NCI-H1694 (cell line): ENCODE measurements at places on chromosomes 5 and 9.
A peak's percentile ranks its signal among the peaks of the same experiment; 100 is the strongest.

DNA sequence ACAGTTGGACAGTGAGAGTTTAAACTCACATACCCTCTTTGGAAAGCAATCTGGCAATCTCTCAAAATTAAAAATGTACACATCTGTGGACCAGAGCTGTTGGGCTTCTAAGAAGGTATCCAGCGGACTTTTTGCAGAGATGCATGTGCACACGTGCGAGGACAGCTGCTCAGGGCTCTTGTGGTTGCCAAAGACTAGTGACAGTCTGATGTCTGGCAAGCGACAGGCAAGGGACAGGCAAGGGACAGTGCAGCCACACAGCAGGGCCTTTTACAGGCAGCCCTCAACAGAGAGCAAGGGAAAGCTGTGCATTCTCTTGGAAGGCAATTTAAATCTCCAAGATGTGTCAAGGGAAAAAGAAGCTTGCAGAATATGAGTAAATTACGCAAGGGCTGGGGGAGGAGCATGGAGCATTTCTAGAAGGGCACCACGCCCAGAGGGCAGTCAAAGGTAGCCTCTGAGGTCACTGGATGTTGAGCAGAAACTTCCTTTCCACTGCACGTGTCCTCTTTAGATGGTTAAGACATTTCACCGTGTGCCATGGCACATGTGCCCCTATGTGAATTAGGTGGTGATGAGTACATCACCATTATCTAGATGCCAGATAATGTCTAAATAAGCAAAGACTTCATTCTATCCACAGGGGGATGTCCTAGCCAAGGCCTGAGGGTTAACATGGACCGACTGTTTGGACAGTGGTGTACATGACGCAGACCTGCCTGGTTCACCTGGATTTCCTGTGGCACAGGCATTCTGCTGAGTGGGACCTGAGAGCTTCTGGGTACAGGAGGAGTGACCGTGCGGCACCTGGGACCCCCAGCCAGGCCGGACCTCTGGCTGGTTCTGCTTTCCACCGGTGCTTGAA is 9.1 kb downstream of the GFPT2 start:
- no peak for DNase-seq

- DNase-seq, result no peak
Observed at GRCh38 chr5:133110709-133111108, 58.9 kb downstream of the HSPA4 start.

GRCh38 chr5:116650964-116651363 is 76.3 kb upstream of the SEMA6A start:
- DNase-seq, result no peak

DNA sequence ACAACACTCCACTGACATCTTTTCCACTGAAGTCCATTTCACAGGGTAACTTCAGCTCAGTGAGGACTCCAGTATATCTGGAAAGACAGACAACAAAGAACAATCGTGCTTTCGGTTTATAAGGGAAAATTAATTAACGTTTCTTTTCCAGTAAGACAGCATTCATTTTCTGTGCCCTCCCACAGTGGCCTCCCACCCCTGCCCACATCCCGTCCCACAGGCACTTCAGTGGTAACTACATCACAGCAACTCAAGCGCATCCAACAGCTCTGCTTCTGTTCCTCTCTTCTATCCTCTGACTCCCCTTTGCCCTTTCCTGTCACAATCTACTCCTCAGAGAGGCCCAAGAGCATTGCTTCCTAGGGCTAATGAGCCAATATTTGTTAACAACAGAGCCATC is 40.3 kb downstream of the GLDC start:
- no peak for DNase-seq

- no peak for DNase-seq
Observed at GRCh38 chr5:175246242-175246888, 197.6 kb downstream of the DRD1 start.

GRCh38 chr5:133926489-133927299 is 41.7 kb downstream of the C5orf15 start:
- peak; percentile 83 for DNase-seq

GRCh38 chr9:33718987-33719386 is 76.4 kb upstream of the PRSS3 start:
- DNase-seq, result no peak

DNA sequence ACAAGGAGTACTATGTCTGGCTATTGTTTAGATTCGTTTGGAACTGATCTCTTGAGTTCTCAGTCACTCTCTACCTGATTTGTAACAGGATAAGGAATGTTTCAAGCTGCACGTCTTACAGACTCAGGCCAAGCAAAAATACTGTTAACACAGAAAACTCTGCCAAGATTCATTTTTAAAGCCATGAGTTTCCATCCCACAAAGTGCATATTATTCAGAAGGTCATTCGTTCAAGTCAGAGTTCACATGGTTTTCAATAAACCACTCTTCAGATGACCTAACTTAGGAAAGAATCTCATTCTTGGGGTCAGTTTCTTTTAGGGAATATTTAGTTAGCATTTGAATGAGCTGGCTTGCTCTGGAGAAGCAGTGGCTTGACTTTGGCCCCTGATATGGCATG is 49.3 kb downstream of the F2R start:
- no peak for DNase-seq

DNA sequence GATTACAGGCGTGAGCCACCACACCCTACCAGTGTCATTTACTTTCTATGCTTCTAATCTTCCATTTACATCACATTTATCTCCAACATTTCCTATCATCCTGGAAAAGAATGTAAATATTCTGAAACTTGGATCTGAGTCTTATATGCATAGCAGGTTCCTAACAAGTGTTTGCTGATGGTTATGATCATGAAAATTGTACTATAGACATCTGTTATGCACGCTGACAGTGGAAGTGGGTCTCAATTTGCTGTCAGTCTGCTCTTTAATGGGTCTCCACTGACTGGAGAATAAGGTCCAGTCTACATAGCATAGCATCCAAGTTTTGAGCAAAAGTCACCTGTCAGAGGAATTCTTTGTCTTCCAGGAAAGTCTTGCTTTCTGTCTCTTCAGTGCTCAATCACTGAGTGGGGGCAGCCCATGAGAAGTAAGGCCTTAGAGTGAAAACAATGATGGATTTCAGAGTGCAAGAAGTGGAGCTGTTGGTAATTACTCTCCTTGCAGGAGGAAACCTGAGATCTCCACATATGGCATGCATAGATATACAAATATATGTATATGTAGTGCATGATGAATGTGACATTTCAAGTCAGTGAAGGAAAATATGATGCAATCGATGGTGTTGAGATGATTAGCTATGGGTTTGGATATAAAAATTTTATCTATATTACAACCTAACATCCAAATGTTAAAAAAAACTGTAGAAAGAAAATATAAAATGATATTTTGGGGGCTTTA is 29.2 kb upstream of the MSANTD3 start:
- no peak for DNase-seq

- DNase-seq, result no peak
Observed at GRCh38 chr5:107289030-107289714, 381.6 kb downstream of the EFNA5 start.

- DNase-seq, result no peak
Observed at GRCh38 chr9:93633492-93634221, 57.3 kb downstream of the PHF2 start.

GRCh38 chr5:68849906-68850305 is 243.9 kb upstream of the SLC30A5 start:
- DNase-seq, result no peak

DNA sequence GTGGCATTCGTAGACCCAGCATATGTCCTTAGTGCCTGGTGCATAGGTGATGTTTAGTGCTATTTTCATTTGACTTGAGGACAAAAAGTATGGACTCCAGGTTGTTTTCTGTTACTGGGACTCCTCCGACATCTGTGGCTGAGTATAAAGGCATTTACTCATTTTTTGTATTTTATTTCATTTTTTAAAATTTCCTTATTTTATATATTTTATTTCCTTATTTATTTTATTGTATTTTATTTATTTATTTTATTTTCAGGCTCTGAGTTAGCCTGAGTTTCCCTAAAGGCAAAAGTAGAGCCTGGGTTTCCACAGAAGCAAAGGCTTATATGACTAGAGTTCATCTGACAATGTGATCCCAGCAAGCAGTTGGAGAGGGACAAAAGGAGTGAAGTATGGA is 91.6 kb downstream of the FOCAD start:
- DNase-seq, result no peak

DNA sequence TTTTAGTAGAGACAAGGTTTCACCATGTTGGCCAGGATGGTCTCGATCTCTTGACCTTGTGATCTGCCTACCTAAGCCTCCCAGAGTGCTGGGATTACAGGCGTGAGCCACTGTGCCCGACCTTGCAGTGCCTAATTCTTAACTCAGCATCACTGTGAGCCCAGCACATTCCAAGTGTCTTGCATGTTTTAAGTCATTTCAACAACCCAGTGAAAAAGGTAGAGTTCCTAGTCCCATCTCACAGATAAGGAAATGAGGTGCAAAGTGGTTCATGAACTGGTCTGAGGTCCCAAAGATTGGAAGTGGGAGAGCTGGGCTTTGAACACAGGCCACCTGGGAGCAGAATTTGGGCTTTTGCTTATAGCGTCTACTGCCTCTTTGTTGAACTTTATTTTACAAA is 68.0 kb downstream of the ZNF366 start:
- DNase-seq, result no peak

DNA sequence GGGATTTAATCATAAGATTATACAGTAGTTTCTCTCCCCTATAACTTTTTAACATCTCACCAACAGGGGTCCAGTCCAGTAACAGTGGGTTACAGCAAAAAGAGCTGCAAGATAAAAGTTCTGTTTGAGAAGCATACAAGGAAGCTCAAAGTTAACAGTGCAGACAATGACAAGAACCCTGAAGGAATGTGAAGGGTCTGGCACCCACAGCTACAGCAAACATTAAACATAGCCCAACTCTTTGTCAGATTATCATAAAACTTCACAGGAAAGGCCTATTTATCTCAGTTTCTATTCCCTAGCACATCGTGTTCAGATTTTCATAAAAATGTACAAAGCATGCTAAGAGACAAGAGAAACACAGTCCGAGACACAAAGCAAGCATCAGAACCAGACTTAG is 309.4 kb downstream of the DIRAS2 start:
- no peak for DNase-seq

- DNase-seq, result no peak
Observed at GRCh38 chr9:17846948-17847655, 268.2 kb downstream of the SH3GL2 start.

DNA sequence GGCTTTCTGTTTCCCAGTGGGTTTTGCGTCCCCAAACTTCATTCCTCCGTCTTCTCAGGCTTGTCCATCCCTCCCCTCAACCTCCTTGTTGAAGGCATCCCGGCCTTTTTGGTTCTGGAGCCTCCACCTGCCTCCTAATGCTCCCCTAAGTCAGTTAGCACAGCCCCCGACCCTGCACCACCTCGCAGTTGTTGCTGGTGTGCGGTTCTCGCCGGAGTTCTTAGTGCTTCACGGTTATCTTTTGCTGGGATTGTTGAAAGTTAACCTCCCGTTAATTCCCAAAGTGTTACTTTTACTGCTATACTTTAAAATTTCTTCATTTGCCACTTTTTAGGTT is 447 bp downstream of the UBLCP1 start:
- no peak for DNase-seq

- DNase-seq, result no peak
Observed at GRCh38 chr5:95731571-95732554, 727 bp downstream of the RHOBTB3 start.

DNA sequence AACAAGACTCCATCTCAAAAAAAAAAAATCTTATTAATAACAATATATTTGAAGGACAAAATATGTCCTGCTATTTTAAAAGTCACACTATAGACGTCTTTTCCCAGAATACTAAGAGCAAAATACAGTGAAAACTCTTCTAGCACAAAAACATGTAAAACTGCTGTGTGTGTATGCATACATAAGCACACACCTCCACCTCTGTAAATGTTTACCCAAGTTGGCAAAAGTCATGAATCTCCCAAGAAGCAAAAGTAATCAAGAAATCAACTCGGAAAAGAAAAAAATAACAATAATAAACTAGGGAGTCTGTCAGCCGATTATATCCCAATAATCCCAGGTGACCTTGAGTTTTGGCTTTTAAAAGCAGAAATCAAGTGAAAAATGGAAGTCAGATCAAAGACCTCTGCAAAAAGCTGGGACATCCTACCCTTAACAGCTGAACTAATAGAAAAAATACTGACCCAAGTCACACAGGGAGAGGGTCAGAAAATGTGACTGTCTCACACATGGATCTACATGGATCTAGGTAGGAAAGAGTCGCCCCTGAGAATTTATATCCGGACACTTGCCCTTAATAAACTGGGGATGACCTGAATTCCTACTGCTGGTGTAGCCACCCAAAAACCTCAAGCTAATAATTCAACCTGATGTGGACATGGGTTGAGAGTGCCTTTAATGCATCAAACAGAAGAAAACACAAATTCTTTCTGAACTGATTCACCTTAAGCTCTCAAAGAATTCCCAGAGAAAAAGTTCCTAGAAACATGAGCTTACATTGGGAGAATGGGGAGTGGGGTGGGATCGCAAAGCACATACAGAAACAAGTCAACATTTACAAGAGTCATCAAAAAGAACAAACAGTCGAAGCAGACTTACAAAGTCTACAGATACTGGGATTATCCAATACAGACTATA is 29.9 kb downstream of the LPAR1 start:
- no peak for DNase-seq

- peak; percentile 63 for DNase-seq
Observed at GRCh38 chr9:35903049-35903448, 3.0 kb upstream of the HRCT1 start.

GRCh38 chr9:126439883-126440653 is 113.4 kb downstream of the MVB12B start:
- DNase-seq, result peak; percentile 14
